ENCODE measurements at places on chromosomes 3 and 15.

DNA sequence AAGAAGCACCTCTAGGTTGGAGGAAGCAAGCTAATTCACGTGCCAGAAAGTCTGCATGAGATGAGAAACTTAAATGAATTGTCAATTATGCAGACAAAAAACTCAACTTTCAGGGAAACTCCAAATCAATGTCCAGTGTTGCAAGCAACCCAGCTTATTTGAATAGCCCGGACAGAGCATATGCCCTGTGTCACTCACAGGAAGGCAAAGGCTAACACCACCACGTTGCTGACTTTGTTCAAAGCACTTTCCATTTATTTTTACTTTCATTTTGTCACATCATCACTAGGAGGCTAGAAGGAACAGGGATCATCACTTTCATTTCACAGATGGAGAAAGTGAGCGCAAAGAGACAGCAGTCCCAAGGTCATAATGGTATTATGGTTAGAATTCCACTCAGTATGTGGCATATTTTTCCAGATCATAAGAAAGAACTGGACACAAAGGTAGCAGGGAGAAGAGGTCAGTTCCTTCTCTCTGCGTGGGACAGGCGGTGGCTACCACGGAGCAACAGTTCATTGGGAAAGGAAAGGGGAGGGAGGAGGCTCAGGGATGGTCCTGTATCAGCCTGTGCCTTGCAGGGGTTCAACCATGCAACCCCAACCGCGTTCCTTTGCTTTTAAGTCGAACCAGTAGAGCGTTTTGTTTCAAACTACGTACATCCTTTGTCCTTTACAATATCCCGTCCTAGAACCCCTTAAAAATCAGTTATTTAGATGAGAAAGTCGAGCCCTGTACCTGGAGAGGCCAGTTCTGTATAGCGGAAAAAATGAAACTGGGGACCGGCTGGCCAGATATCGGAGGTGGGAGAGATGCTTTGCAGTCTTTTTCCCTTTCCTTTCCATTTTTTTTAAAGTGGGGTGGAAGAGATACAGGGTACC lies 1.1 kb downstream of the HEG1 start:
- DNase-seq = no peak

DNA sequence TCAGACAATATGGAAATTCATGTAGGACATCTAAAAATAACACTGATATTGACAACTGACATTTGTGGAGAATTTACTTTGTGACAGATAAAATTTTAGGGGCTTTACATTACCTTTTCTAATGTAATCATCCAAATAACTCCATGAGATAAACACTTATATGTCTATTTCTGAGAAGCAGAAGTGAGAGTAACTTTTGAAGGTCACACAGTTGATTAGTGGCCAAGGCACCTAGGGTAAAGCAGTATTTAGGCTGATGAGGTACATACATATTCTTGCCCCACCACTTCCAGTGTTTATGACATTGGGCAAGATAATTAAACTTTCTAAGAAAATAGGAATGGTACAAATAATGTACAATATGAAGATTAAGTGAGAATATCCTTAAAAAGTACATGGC lies 248.4 kb downstream of the CPNE4 start:
- DNase-seq = no peak

- peak; percentile 19 for DNase-seq
These were observed 357.0 kb downstream of the NR2F2 start for GRCh38 chr15:96687388-96688107.

DNA sequence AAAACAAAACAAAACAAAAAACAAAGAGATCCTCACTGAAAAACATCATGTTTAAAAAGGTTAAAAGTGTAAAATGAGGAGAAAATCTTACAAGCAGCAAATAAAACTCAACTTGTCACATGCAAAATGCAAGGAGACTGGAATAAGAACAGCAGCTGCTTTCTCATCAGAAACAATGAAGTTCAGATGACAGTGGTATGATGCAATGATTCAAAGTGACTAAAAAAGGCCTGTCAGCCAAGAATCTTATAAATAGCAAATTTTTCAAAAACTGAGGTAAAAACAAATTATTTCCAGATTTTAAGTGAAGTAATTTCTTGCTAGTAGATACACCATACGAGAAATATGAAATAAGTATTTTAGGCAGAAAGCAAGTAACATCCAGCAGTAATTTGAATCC lies 68.6 kb upstream of the EPHA3 start:
- DNase-seq = no peak

- no peak for DNase-seq
These were observed 145.4 kb downstream of the ERC2 start for GRCh38 chr3:56322862-56323261.

DNA sequence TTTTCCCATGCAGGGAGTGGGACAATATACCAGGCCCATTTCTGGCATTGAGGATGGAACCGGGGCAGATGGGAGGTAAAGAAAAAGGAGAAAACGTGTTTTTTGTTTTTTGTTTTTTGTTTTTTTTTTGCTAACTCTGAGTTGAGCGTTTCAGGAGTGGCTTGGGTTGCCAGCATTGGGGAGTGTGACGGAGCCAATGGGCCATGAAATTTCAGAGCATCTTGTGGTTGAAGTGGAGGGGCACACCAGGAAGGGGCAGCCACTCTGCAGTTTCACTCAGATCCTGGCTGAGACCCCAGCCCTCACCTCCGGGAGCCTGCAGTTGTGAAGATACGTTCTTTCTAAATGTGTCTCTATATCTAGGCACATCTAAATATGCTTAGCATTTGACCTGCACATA lies 240.5 kb downstream of the TLE3 start:
- no peak for DNase-seq

- peak; percentile 93 for DNase-seq
These were observed 23.4 kb downstream of the FOXL2 start for GRCh38 chr3:138923531-138923994.

DNA sequence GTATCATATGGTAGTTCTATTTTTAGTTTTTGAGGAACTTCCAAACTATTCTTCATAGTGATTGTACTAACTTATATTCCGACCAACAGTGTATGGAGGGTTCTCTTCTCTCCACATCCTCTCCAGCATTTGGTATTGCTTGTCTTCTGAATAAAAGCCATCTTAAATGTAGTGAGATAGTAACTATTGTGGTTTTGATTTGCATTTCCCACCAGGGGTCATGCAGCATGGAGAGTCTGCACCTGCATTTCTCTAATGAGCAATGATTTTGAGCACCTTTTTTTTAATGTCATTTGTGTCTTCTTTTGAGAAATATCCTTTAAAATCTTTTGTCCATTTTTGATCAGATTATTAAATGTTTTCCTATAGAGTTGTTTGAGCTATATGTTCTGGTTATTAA lies 718.5 kb downstream of the ZBBX start:
- no peak for DNase-seq

DNA sequence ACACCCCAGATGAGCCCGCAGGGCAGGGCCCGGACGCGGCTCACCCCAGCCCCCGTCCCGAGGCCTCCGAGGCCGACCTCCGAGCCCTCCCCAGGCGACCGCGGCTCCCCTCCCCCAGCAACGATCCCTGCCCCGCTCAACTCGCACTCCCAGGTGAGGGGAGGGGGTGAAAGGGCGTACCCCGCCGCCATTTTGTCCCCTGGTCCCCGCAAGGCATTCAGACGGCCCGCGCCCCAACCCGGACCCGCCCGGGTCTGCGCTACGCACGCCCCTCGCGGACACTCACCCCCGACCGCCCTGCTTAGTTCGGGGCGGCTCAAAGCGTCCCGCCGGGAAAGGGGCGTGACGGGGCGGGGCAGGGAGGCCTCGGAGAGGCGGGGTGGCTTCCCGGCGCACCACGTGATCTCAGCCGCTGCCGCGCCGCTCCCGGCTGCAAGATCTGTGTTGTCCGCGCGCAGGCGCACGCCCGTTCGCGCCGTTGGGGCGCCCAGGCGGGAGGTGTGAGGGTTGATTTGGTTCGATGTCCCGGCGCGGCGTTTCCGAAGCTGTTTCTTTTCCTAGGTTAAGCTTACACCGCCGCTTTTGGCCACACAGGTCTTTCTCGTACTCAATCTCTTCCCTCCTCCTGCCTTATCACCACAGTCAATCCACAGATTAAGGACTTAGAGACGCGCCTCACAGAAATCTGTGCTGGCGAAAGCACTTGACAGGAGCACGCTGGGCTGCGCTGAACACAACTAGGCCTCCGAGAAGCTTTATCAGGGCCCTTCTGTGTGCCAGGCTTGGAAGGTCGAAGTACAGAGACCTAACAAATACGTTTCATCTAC lies at the start of gene SCAPER:
Gene SCAPER (minus strand): TSS at position 328 of the 827 bp plus-strand sequence. CDS start 21,523 bp downstream, outside the sequence.
- DNase-seq = peak; percentile 95

GRCh38 chr3:37673401-37673800 lies 188.3 kb upstream of the CTDSPL start:
- peak; percentile 69 for DNase-seq

DNA sequence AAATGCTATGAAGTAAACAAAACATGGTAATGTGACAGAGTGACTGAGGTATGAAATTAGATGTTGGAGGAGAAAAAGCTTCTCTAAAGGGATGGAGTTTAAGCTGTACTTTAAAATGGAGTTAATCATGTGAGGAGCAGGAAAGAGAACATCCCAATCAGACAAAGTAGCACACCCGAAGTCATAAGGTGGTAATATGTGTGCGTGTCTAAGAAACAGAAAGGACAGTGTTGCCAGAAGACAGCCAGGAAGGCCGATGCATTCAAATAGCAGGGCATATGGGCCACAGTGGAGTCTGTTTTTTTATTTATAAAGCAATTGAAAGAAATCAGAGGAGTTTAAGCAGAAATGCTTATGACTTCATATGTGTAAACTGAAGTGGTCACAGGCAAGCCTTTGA lies 376.3 kb downstream of the NLGN1 start:
- no peak for DNase-seq

DNA sequence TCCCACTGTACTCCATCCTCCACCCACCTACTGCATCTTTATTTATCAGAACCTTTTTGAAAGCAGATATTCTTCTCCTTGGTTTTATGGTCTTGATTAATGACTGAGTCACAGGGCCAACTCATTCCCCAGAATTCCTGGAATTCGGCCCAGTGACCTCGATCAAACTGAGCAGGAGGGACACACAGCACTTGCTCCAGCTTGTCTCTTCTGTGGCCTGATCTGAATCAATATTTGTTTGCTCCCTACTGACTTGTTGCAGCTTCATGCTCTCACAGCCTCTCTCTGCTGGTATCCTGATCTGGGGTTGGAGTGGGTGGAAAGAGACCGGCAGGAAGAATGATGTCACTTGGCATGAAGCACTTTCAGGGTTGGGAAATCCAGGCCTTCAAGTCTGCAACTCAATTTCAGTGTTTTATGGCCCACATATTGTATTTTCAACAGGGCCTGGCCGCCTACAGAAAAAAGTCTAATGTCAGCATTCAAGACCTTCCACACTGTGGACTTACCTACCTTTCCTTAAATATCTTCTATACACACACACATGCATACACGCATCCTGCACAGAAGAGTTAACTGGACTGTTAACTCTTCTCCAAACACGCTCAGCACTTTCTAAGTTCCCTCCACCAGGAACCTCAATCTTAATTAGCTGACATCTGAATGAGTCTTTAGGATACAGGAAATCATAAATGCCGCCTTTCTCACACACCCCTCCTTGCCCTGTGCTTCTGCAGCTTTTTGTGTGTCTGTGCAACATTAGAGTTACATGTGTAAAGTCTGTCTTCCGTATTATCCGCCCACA lies 4.6 kb downstream of the ANXA2 start:
- DNase-seq = peak; percentile 75

- DNase-seq = peak; percentile 53
These were observed 8.6 kb upstream of the ISG20 start for GRCh38 chr15:88630141-88630721.

DNA sequence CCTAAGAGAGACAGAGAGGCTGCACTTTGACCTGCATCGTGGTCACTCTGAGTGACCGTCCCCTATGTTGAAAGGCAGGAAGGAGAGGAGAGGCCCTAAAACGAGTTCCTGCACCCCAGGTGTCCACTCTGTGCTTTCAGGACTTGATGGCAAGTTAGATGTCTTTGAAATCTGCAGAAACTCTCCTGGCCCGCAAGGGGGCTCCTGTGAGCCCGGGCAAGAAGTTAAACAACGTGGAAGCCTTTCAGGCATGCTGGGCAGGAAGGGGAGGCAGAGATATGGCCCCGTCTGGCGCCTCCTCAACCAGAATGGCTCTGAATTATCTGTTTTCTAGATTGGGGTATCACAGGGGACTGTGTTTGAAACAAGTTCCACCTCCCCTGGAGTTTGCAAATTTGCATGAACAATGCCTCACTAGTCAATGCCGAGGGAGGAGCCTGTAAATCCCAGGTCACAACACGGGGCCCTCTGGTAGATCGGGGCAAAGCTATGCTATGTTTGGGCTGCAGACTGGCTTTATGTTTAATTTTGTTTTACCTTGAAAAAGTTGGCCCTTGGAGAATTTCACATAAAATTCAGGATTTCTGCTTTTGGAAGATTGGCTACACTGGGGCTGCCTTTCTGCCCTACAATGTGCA lies 9.8 kb downstream of the CTXND1 start:
- DNase-seq = peak; percentile 97

DNA sequence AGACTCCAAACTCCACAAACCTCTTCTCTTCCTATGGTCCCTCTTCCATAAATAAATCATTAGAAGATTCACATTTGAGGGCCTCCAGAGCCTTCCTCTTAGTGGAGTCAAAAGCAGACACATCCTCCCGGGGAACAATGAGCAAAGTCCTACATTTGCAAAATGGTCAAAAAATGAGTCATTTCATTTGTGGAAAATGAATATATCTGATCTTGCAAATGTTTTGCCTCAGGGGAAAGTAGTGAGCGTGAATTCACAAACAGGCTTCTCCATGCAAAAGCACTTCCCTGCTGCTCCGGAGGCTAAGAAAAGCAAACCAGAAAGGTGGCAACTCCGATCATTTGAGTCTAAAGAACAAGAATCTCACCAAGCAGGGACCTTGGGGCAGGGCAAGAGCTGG lies 86.7 kb upstream of the IQSEC1 start:
- no peak for DNase-seq

GRCh38 chr3:40104441-40104840 lies 205.1 kb upstream of the EIF1B start:
- no peak for DNase-seq

- no peak for DNase-seq
These were observed 37.8 kb upstream of the HCLS1 start for GRCh38 chr3:121698476-121698875.

GRCh38 chr3:69767571-69767970 lies 28.3 kb downstream of the MITF start:
- DNase-seq = no peak

- DNase-seq = no peak
These were observed 21.8 kb downstream of the ATRIP start for GRCh38 chr3:48468329-48468731.

DNA sequence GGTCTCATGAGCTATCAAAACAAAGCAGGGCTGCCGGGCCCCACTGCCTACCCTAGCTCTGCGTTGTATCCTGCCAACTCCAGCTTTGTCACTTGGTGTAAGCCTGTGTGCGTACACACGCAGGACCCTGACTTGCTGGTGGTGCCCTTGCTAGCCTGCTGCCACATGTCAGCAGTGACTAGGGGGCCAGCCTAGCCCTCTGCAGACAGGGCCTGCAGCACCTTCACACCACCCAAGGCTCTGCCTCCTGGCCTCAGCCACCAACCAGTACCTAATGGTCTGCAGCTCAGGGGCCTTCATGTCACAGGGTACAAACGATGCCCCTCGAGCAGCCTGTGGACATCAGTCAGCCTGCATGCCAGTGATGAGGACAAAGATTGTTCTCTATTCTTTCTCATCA lies 30.1 kb upstream of the DUSP7 start:
- no peak for DNase-seq
